ENCODE measurements at places on chromosomes 1 and 21.

- DNase-seq, result no peak
These were observed 11.7 kb downstream of the ZC3H12A start for GRCh38 chr1:37485902-37486679.

DNA sequence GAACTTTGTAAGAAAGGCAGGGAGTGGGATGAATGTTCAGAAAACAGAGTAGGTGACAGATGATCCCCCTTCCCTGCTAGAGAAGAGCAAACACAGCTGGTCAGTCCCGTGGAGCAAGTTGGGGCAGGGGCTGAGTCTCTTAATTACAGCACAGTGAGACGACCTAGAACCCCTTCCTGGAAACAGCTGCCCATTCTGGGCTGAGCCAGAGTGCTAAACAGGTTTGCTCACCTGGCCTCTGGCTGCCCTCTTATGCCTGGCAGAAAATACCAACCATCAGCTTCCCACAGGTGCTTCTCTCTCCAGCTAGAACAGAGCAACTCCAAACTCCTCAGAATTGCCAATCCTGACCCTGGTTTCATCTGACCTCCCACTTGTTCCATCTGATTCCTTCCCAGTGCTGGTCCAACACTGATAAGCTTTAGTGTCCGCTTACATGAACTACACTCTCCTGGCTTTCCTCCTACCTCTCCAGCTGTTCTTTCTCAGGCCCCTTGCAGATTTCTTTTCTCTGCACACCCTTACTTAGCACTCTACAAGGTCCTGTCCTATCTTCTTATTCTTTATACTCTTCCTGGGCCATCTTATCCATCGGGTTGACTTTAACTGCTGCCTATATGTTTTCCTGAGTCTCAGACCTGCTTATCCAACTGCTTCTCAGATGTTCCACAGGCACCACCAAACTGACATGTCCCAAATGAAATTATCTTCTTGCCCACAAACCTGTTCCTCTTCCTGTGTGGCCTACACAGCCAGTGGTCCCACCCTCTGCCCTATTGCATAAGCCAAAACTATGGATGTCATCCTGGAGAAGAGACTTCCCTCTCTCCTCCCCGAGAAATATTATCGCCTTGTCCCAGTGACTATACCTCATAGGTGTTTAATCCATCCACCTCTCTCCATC, 22.6 kb upstream of the COL9A2 start:
- DNase-seq, result no peak

GRCh38 chr1:86648255-86648654, 56.1 kb upstream of the SH3GLB1 start:
- DNase-seq, result no peak

- DNase-seq, result no peak
These were observed at the start of gene CATSPER4 for GRCh38 chr1:26190373-26190987. Gene CATSPER4, plus strand, starts transcription at chr1:26190602. Its CDS starts 26 bp downstream, at chr1:26190628.

- DNase-seq, result peak; percentile 83
These were observed at the start of gene GSTM2 for GRCh38 chr1:109667452-109668122. Gene GSTM2, plus strand, starts transcription at chr1:109668057. Its CDS starts 59 bp downstream, at chr1:109668116.

GRCh38 chr1:58402444-58402843, 144.1 kb downstream of the OMA1 start:
- DNase-seq, result no peak

DNA sequence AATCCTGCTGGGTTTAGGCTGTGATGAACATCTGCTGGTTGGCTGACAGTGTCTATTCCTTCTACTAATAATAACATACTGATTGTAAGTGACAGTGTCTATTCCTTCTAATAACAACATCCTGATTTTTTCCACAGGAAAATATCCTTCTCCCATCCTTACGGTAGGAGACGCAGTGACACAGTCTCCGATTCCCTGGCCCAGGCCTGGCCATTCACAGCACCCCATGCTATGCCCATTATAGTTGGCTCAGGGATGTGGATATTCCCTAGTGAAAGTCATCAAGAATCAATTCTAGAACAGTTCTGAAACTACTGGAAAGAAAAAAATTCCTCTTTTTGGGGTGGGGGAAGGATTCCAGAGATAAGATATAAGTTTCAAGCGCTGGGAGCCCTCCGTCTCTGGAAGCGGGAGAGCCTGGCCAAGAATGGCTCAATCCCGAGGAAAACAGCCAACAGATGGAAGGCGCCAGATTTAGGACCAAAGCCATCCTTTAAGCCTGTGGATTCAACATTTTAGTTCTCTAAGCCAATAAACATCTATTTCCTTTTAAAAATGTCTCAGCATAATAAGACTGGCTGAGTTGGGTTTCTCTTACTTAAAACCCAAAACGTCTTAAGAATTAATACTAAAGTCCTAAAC, 88.6 kb downstream of the GPATCH2 start:
- DNase-seq, result no peak

DNA sequence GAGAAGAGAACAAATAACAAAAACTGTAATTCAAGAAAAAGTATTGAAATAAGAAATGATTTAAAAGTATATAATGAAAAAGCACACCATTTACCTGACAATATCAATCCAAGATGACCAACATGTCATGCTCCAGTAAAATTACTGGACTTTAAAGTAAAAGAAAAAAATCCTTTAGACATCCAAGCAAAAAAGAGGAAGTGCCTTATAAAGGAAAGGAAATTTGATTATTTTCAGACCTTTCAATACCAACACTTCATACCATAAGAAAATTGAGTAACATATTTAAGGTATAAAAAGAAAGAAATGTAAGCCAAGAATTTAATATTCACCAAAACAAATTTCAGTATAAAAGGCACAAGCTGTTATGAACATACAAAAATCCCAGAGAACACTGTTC, 46.2 kb upstream of the SSX2IP start:
- DNase-seq, result no peak

DNA sequence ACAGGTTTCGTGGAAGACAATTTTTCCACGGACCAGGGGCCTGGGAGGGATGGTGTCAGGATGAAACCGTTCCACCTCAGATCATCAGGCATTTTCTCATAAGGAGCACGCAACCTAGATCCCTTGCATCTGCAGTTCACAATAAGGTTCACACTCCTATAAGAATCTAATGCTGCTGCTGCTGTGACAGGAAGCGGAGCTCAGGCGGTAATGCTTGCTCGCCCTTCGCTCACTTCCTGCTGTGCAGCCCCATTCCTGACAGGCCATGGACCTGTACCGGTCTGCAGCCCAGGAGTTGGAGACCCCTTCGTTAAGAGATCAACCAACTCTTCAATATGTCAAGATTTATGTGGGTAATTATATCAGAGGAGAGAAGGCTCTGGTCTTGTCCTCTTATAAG, 3.3 kb upstream of the DHX9 start:
- DNase-seq, result no peak

DNA sequence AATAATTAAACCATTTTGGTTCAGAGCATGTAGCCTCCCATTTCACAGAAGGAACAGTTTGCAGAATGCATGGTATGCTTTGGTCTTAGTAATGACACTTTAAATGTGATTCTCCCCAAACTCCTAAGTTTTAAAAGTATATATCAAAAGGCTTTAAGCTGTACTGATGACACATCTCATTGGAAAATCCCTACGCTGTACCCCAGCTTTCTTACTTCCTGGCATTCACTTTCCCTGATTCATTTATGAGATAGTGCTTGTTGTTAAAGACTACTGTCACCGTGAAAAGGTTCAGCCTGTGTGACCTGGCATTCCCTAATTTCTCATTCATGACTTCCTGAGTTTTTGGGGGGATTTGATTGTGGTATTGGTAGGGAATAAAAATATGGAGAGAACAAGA, 53.4 kb downstream of the MPZL1 start:
- no peak for DNase-seq

GRCh38 chr21:24856326-24856725, 751.0 kb downstream of the MRPL39 start:
- no peak for DNase-seq

DNA sequence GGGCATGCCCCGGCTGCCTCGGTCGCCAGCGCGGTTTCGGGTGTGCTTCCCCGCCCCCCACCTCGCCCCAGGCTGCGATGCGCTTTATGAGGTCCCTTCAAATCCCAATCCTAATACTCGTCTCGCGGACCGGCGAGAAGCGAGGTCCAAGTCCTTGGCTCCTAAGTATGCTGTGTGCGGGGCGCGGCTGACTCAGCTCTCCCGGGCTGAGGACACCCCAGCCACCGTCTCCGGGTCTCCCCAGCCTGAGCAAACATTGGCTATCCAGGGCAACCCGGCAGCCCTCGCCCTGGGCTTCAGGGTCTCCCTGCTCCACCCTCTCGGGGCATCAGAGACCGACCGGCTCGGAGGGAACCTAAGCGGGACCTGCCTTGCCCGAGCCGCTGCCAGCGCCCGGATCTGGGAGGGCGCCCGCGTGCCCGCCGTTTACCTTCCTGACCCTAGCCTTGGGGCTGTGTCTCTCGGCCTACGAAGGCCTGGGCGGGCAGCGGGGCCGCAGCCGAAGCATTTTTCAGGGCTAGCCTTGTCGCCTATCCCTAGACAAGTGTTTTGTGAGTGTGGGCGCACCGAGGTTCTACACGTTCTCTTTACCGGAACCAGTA, 1.2 kb downstream of the ITPKB start:
- DNase-seq, result peak; percentile 60

GRCh38 chr1:96416701-96417444, 304.7 kb upstream of the PTBP2 start:
- no peak for DNase-seq

DNA sequence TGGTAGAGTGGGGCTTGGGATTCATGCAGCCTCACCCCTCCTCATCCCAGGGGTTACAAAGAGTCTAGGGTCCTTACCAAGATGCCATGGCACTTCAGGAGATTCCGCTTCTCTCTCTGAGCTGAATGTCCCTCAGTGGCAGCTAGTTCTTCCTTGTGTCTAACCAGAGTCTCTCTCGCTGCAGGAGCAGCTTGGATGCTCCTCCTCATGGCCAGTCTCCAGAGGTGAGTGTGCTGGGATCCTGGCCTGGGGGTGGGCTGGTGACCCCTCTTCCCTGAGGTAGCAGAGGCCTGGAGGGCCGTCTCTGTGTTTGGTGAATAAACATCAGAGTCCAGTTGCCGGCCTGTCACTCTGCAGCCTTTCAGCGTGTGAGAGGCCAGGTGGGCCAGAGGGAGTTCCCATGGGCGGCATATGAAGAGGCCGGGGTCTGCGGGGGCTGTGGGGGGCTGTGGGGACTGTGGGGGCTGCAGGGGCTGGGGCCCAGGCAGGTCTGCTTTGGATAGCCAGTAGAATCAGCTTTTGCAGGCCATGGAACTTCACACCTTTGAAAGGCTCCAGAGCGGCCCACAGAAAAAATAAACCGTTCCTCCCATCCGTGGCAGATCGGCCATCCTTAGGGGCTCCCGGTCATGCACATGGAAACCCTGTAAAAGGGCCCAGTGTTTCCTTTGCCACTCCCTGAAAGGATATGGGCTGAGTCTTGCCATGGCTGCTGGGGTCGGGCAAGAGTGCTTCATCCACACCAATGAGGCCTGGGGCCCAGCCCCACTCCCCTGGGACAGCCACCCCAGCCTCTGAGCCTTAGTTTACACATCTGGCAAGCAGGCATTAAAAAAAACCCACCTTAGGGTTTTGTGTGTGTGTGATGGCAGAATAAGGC, 256.4 kb downstream of the FOXD2 start:
- DNase-seq, result no peak

GRCh38 chr1:231866392-231867331, 240.1 kb downstream of the DISC1 start:
- DNase-seq, result peak; percentile 47

DNA sequence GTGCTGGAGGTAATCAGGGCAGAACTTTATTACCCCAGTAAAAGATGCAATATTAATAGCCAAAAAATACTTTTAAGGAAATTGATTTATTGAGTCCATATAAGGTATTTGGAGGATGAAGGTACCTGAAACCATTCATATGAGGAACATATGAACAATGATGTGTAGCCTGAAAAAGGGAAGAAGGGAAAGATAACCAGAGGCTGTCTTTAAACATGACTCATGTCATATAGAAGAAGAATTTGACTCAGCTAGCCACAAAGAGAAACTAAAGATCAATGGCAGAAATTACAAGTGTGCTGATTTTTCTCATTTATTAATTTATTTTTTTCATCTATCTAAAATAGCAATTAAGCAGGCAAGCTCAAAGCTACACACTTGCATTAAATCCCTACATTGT, 136.2 kb upstream of the DUSP10 start:
- no peak for DNase-seq

DNA sequence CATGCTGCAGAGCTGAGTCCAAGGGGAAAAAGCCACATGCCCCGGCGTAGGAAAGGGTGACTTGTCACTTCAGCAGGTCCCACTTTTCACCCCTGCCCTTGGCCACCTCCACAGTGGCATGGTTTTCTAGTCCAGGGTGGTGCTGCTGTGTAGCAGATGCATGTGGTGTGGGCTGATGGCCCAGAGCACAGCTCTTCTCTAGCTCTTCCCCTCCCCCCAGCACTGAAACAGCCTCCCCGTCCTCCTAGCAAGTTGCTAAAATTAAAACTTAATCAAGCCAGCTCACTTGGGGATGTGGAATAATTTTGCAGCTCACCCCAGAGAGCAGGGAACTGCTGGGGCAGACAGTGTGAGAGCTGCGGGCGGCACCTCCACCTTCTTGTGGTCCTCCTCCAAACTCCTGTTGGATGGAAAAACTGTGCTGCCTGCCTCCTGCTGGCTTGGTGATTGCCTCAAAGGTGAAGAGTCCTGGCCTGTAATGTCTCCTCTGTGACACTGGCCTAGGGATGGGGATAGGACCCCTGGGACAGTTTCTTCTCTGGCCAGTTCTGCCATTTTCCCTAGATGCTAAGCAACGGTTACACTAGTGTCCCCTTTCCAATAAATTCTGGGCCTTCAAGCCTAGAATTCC, 91.6 kb downstream of the RNF220 start:
- DNase-seq, result no peak

All from activated T-cell treated with anti-CD3 and anti-CD28 coated beads, Interleukin-2, amount 50 U/mL, for 72 hours (primary cell).